ENCODE measurements at places on chromosomes 3 and 15.

DNA sequence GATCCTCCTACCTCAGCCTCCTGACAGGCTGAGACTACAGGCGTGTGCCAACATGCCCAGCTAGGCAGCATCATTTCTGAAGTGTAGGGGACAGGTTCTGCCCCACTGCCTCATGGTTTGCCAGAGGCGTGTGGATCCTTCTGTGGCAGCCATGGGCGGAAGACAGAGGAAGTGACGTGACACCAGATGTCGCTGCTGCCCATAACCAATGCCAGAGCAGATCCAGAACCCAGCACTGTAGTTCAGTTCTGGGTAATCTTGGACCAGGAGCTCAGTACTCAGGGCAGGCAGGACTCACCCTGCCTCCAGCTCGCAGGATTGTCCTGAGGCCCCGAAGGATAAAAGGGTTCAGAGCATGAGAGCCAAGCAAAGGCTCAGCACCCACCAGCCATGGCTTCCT, 8.2 kb downstream of the RBPMS2 start:
- DNase-seq = no peak

DNA sequence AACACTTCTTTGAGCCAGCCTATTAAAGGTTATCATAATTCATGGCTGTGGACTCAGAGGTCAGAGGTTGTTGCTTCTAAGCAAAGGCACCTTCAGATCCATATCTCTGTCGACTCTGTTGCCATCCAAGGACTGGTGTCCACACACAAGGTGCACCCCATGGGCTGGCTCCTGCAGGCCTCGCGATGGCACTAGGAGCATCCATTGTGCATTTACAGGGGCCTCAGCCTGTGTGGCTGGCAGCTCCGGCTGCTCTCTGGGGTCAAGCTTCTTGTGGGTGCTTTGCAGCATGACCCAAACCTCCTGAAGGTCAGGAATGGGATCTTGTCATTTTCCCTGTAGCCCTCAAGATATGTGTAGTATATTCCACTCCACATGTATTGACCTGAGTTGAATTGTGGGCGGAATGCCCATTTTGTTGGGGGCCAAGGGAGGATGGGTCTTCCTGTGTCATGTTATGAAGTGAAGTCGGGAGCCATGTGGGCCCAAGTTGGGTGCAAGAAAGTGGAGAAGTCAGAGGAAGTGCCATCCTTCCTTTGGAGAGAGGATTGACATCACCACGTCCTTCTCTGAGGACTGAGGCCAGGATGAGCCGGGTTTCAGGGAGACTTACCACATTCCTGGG, 43.9 kb downstream of the CHDH start:
- DNase-seq = no peak

GRCh38 chr3:133384331-133385027, 15.4 kb upstream of the BFSP2 start:
- no peak for DNase-seq

DNA sequence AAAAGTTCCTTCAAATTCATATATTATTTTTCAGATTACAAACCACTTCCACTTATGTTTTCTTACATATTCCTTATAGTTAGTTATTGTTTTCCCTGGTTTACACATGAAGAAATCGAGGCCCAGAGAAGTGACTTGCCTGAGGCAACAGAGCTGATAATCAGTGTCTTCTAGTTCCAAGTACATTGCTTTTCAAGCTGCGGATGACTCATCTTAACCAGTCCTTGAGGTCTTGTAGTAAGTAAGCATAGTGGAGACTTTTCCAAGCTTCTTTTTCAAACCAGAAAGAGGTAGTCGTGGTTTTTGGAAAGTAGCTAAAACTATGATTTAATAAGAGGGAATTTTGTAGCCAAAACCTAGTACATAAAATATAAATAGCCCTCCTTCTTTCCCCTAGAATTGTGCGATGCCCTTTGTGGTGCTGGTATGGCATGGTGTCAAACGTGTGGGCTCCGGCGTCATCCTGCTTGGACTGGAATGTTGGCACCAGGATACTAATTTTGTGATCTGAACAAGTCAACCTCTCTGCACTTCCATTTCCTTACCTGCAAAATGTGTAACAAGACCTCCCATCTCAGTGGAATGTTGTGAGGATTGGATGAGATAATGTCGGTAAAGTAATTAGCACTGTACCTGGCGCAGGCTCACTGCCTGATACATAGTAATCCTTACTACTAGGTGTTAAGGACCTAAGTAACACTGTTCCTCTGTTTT, 19.0 kb upstream of the DLG1 start:
- no peak for DNase-seq

DNA sequence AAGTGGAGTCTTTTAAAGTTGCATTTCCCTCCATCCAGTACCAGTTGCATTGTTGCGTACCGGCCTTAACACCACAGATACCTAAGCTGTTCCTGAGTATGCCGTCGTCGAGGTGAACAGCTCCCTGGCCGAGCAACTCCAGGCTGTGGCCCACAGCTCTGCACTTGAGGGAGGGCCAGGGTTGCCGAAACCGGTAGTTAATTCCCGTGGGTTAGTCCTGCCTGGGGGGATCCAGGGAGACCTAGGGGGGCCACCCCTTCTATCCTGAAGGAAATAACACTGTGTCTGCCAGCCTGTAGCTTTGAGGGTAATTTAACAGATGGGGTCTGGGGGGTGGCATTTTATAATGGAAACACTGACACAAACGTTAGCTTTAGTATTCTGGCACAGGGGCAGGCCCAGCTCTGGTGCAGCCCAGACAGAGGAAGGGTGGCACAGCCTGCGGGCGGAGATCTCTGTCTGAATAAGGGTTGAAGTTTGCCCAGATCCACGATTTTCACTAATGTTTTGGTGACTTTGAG, 60.8 kb downstream of the RGMA start:
- no peak for DNase-seq

DNA sequence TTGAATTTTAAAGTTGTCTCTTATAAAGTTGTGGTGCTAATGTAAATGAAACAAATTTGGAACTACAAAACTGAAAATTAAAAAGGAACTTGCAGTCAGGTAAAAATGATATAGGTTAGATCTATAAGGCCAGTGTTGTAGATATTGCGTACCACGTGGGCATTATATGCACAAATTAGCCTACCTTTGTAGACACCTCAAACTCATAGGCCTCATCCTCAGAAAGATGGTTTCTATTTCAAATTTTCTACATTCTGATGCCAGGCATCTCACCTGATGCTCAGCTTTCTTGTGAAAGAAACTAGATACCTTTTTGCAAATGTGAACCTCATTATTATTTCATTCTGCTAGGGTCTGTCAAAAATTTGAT, 25.6 kb downstream of the TMEM207 start:
- DNase-seq = no peak
